ENCODE measurements at places on chromosomes 6 and 20.

DNA sequence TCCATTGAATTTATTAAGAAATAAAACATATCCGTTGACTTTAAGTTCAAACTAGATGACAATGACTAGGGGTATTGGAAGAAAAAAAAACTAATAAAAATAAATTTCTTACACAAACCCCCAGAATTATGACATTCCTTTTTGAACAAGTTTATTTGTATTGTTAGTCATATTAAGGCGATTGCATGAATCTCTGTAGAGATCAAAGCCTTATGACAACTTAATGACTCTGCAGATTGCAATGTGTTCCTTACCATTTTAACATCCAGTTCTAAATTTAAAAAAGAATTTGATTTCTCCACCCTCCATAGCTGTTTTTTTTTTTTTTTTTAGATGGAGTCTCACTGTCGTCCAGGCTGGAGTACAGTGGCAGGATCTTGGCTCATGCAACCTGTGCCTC lies 189.8 kb upstream of the CEP162 start:
- DNase-seq = peak; percentile 7

GRCh38 chr20:10402938-10403608 lies 30.9 kb downstream of the MKKS start:
- no peak for DNase-seq

GRCh38 chr6:42512579-42512978 lies 51.2 kb upstream of the UBR2 start:
- no peak for DNase-seq

DNA sequence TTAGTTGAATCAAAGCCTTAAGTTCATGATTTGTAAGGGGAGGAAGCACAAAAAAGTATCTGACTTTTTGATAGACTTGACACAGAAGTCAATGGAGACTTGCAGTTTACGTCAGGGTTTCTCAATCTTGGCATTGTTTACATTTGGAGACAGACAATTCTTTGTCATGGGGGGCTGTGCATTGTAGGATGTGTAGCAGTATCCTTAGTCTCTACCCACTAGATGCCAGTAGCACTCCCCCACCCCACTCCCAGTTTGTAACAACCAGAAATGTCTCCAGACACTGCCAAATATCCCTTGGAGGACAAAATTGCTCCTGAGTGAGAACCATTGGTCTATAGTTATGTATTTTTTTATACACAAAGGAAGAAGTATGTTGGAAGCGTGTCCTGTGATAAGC lies 434.1 kb downstream of the RFPL4B start:
- DNase-seq = peak; percentile 76

GRCh38 chr6:116596815-116597214 lies 19.5 kb upstream of the RSPH4A start:
- peak; percentile 42 for DNase-seq

DNA sequence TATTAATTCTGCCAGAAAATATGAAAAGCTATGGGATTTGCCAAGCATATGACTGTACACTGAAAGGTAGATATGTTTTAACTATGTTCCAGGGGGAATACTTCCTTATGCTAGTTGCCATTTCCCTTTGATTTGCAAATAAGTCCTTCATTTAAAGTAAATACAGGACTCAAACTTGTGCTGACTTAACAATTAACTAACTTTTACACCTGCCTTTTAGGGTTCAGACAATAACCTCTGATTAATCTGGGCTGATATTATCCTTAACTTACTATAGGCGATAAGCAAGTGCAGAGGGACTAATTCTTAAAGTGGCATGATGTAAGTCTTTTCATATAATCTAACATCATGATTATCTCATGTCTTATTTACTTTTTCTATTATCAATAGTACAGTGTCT lies 143.1 kb downstream of the AHI1 start:
- no peak for DNase-seq

DNA sequence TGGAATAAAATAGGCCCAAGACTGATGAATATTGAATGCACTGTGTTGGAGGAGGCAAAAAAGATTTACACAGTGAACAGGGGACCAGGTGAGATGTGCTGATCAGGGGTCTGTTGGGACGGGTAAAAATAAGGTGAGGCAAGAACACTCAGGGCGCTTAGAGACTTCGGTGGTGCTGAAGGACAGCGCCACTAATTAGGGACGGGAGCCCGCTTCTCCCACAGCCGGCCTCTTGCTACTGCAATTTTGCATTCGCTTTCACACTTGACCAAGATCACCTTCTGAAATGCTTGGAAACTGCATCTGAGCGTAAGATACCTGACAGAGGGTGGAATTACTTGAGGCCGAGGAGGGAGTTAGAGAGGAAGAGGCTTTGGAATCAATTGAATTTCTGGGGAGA lies 7.3 kb downstream of the TFAP2D start:
- DNase-seq = no peak

GRCh38 chr6:55979526-55979925 lies 104.1 kb upstream of the BMP5 start:
- DNase-seq = no peak

DNA sequence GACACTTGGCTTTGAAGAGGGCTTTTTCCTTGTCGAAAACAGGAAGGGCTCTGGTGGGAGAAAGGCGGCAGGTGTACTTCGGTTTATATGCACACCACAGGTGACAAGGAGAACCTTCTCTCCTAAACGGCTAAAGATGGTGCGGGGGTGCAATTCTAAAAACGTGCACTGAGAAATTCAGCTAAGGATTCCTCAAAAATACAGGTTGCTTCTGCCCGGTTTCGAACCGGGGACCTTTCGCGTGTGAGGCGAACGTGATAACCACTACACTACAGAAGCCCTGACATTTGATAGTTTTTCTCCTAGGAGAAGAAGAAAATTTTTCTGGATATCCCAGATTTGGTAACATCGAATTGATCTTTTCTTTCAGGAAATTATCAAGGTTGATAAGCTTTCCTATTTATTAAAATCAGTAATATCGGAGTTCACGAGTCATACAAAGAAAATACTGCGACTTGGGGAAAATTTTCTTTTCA lies 32.0 kb downstream of the POM121L2 start:
- DNase-seq = peak; percentile 35

GRCh38 chr6:104477569-104477968 lies 382.1 kb downstream of the HACE1 start:
- DNase-seq = no peak

DNA sequence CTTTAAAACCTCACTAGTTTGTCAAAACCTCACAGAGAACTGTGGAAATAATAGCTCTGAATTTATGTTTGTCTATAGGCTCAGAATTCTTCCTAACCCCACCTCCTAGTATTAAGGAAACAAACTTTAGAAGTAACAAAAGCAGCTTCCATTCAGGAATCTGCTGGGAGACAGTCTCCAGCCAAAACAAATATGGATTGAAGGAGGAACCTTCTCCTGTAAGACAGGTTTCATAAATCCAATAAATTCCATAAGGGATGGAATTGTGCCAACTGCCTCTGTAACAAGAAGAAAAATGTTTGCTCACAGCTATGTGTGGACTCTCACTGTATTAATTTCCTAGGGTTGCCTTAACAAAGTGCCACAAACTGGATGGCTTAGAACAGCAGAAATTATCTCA lies 7.5 kb downstream of the SYCP2 start:
- no peak for DNase-seq

GRCh38 chr6:89145091-89145955 lies 532 bp upstream of the PM20D2 start:
- peak; percentile 31 for DNase-seq

- no peak for DNase-seq
Measured at GRCh38 chr6:50699051-50699775, 14.1 kb upstream of the TFAP2D start.

- no peak for DNase-seq
Measured at GRCh38 chr6:901696-902460, 208.9 kb upstream of the EXOC2 start.

DNA sequence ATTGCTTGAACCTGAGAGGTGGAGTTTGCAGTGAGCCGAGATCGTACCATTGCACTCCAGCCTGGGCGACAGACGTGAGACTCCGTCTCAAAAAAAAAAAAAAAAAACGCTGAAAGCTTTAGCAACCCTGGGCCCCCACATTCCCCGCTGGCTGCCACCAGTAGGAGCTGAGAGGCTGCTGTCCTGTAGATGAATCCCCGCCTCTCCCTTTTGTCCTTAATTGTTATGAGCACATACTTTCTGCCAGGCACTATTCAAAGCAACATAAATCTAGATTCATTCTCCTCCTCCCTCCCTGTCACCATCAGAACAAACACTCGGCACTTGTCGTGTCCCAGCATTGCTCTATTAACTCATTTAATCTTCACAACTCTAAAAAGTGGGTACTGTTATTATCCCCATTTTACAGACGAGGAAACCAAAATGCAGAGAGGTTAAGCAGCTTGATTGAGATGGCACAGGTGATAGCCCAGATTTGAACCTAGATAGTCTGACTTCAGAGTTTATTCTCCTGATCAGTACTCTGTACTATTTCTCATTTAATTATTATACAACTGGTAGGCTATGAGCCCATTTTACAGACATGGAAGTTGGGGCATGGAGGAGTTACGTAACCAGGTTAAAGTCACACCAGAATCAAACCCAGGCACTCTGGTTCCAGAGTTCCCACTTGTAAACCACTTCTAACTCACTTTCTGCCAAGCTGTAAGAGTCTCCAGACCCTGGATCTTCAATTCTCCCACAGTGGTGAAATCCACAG lies 97.4 kb downstream of the EYA2 start:
- no peak for DNase-seq

DNA sequence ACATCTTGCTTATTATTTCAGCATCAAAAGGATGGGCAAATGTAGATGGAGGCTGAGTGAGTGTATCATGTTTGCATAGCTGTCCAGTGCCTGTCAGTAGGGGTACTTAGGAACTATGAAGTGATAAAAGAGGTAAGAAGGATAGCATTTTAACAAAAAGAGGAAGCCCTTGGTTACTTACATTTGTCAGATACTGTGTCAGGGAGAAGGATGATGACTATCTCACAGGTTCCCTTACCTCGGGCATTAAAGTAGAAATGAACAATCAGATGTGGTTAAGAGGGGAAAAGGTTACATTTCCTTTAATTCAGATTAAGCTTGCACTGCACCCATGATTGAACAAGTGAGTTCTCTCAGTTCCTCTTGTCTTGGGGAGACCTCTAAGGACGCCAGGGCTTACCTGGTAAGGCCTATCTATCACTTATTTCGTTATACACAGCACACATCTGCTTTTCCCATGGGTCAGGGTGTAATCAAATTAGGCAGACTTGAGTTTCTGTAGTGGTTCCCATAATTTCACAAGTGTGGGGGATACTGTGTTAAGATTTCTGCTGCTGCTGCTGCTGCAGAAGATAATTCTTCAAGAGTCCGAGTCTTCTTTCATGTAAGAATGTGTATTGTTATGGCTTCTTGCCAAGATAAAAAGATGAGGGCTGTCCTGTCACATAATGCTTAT lies 4.5 kb downstream of the FOXO3 start:
- peak; percentile 57 for DNase-seq

- peak; percentile 3 for DNase-seq
Measured at GRCh38 chr6:160882791-160883279, 108.7 kb upstream of the MAP3K4 start.

GRCh38 chr6:78629154-78629721 lies 238.1 kb upstream of the IRAK1BP1 start:
- DNase-seq = peak; percentile 42

DNA sequence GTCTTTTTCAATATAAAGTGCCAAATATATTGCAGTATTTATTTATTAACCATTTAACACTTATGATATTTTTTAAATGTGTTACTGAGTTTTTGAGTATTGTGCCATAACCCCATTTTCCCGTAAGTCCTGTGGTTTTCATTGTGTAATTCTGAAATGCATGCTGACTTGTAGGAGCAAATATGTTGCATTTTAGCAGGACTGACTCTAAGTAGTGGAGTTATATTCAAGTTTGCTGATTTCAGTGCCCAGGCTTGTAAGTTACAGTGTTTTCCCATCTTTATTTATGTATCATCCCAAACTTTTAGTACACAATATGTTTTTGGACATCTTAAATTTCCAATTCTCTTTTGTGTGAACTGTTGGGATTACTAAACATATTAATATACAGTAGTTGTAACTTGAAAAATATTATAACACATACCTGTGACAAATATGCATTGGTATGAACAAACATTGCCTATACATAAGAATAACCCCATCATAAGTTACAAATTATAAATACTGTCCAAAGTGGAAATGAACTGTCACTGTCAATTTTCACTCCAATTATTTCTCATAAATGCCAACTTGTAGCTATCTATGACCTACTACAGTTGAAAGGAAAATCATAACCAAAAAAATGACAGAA lies 179.3 kb upstream of the RUNX2 start:
- DNase-seq = peak; percentile 91

- no peak for DNase-seq
Measured at GRCh38 chr6:124991764-124992295, 29.6 kb downstream of the RNF217 start.

DNA sequence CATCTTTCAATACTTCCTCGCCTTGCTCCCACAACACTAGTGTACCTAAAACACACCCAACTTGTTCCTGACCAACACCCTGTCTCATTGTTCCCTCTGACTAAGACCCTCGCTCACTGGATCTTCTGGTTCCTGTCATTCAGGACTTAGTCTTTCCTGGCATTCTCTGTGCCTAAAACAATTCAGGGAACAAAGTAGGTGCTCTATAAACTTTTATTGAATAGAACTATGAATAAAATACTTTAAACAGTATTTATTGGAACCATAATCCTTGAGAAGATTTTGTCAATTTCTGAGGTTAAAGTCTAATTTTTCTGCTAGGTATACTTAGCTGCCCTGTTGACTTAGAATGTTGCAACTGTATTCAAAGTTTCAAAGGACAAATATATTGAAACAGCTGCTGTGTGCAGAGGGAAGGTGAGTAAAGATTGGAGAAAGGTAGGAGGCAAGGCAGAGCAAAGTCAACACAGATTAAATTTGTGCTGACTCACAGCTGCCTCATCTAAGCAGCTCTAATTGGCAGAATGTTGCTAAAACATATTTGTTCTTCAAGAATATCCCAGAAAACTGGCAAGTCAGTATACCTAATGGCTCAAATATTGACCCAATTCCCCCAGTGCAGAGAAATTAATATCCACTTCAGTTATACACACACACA lies 37.6 kb downstream of the GSTA2 start:
- peak; percentile 16 for DNase-seq

GRCh38 chr6:34202329-34203201 lies 34.1 kb upstream of the HMGA1 start:
- DNase-seq = no peak

DNA sequence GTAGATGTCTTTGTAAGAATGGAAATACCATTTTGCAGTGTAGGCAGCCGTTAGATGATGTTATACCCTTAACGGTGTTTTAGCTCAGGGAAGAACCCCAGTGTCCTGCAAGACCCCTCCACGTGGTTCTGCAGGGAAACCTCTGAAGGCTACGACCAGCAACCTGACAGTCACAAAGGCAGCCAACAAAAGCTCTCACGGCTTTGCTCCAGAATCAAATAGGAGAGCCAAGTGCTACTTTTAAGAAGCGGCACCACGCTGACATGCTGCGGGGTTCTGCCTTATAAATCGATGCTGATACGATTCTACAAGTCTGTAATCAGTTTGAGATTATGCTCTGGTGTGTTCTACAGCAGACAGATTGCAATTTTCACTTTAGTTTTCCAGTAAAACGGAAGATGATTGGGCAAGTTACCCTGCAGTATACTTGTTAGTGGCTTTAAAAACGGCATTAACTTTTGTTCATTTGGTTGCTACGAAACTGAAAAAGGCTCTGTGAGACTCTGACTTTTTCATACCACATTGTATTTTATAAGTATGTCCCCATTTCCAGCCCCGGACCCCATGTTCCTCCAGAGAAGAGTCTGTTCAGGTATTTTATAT lies 312.9 kb downstream of the SAMD5 start:
- DNase-seq = no peak

All from amniotic epithelial cell (primary cell).